ENCODE measurements at places on chromosomes 2 and 18.

DNA sequence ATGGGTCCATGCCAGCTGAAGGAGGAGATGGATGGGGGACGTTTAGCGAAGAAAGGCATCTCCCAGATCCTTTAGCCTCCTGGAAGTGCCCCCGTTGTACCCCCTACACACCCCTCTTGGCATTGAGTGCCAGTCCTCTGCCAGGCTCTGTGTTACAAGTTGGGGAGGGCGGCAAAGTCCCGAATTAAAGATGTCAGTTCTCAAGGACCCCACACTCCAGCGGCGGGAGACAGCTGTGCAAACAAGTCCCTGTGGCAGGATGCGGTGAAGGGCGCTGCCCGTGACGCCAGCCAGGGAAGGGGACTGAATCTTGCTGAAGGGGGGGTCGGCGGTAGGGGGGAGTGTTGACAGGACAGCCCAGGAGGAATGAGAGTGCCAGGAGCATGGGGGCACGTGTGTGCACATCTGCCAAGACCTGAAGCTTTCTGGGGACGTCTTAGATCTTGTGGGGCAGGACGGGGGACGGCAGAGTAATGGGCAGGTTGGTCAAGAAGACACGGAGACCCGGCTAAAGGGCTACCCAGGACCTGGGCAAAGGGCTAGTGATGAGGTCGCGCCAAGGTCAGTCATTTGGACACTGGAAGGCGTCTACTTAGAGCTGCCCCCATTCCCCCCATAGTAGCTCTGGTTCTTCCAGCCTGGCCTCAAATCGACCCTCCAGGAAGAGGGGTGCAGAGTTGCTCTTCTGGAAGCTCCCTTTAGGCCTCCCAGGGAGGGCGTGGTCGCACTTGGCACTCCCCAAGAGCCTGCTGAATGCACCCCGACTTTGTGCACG, 2.8 kb upstream of the CTDSP1 start:
- peak; percentile 82 for DNase-seq

DNA sequence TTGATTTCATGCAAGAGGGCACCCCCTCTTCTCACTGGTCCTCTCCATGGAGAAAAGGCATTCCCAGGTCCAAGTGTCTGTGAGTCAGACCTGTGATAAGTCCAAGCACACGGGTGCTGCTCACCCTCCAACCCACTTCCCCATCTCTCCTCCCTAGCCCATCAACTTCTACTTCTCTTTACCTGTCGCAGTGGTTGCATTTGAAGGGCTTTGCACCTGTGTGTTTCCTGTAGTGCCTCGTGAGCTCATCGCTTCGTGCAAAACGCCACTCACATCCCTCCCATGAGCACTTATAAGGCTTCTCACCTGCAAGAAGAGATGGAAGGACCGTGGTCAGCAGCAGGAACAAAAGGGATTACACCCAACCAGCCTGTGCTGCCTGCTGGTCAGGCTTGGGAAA, 77.5 kb downstream of the KLF7 start:
- no peak for DNase-seq

DNA sequence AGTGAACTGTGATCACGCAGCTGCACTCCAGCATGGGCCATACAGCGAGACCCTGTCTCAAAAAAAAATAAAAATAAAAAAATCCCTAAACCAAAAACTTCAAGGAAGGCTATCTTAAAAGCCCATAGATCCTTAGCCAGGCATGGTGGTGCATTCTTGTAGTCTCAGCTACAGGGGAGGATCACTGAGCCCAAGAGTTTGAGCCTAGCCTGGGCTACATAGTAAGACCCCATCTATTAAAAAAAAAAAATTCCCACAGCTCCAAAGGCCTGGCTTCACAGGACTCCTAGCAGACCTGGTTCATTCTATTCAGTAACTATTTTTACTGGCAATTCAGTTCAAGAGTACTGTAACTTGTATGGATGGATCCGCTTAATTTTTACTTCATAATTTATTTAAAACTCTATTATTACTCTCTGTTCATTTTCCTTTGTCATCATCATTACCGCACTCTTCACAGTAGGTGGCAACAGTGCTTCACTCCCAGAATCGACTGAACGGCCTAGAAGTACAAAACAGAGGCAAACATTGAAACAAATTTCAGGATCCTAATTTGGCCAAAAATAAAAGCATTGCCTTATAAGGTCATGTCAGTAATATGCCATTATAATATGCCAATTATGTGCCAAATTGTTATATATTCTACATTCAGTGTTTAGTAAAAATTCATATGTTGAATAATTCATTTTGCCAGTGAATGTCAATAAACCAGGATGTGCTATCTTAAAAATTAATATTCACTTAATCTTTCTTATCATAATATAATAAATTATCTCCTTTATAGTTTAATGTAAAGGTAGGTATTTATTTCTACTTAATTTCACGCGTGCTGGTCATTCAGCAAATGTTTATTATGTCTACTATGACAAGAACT, 14.3 kb upstream of the STAM2 start:
- no peak for DNase-seq

GRCh38 chr2:152518641-152519580, 183.9 kb downstream of the FMNL2 start:
- no peak for DNase-seq

DNA sequence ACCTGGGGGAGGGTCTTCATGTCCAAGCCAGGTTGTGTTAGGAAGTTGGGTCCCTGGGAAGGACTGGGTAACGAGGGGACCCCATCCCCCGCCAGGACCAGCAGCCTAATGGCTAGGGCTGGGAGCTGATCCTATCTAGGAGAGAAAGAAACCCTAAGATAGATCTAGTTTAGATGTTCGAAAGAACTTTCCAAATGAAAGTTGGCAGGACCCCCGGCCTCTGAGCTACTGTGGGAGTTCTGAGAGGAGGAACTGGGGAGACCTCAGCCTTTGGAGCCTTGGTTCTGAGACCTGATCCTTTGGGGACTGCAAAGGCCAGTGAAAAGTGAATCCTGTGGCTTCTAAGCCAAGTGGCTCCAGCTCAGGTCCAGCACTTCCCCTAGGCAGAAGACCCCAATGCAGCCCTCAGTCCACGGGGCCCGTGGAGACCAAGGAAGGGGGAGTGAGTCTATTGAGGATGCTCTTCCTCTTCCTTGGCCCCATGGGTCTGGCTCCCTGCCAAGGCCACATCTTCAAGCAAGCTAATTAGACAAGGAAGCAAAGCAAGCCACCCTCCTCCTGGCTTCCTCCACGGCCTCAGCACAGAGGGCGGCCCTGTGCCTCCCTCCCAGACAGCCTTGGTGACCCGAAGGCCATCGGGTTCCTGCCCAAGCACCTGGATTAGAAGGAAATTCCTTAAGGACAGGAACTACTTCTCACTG, 23.5 kb downstream of the CCT7 start:
- peak; percentile 23 for DNase-seq

DNA sequence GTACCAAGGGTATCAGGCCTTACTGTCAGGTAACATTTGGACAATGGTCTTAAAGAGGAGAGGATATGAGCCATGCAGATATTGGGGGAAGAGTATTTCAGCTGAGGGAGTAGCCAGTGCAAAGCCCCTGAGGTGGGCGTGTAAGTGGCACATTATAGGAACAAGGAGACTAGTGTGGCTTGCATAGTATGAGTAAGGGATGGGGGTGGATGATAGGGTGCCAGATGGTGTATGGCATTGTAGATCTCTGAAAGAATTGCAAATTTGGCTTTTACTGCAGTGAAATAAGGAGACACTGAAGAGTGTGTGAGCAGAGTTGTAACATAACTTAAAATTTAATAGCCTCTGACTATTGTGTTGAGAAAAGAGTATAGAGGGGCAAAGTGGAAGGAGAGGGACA, 244.0 kb downstream of the PDE11A start:
- DNase-seq = no peak

GRCh38 chr2:189143925-189144324, 35.6 kb downstream of the COL5A2 start:
- DNase-seq = no peak

- DNase-seq = no peak
These were observed 26.8 kb downstream of the ATP8B1 start for GRCh38 chr18:57776354-57776753.

DNA sequence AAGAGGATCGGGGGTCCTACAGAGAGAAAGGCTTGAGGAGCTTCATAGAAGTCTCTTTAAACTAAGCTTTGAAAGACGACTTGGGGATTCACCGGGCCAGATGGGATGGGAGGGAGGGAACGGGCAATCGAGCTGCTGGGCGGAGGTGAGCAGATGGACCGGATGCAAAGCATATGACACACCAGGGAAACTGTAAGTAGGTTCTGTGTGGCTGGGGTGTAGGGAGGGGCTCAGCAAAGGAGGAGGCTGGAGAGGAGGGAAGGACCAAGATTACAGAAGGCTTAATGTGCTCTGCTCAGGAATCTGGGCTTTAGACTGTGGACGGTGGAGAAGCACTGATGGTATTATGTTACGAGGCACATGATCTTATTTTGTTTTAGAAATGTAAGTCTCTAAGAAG, 131.5 kb downstream of the MAIP1 start:
- DNase-seq = no peak

- no peak for DNase-seq
These were observed 14.1 kb downstream of the KLF11 start for GRCh38 chr2:10057231-10058107.

DNA sequence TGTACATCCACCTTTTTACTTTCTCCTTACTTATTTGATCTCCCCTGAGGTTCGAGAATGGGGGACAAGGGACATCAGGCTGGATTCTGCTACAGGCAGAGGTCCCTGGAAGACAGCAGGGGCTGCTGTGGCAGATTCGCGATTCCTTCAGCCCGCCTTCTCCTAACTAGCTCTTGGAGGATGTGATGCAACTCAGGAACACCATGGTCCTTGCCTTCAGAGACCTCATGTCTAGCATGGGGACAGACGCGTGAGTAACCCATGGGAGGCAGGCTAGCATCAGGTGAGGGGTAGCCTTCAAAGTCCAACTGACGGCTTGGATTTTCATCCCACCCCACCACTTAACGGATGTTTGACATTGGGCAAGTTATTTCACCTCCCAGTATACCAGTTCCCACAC, 869 bp upstream of the TCF23 start:
- DNase-seq = no peak

- no peak for DNase-seq
These were observed 51.0 kb upstream of the BOD1L2 start for GRCh38 chr18:57095884-57096283.

DNA sequence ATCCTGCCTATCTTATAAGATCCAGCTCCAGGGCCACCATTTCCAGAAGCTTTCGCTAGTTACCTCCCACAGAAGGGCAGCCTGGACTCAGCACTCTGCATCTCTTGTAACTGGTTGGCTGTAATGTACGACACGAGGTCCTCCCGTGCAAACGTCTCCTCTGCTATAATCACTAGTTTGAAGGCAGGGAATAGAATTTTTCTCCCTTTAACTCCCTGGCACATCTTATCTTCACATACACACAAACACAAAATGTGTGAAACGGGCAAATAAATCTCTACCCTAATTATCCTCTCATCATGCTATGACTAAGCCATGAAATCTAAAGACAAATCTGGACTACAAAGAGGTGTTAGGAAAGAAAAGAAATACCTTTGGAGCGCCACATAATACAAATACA, 36.8 kb downstream of the RNU4ATAC start:
- no peak for DNase-seq

DNA sequence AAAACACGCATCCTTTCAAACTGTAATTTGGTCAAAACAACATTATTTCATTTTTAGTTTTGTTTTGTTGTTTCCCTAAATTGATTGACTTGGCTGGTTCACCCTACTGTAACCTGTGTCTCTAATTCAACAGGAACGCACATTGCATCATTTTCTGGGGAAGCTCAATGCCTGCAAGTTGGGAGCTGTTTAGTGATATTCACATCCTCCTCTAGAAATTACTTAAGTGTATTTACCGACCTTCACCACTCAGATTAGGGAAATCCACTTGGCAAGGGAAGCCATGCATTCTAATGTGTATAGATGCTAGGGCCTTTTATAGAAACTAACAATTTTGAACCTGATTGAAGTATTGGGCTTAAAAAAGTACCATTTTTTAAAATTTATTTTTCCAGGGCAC, 7.3 kb upstream of the TPO start:
- no peak for DNase-seq

DNA sequence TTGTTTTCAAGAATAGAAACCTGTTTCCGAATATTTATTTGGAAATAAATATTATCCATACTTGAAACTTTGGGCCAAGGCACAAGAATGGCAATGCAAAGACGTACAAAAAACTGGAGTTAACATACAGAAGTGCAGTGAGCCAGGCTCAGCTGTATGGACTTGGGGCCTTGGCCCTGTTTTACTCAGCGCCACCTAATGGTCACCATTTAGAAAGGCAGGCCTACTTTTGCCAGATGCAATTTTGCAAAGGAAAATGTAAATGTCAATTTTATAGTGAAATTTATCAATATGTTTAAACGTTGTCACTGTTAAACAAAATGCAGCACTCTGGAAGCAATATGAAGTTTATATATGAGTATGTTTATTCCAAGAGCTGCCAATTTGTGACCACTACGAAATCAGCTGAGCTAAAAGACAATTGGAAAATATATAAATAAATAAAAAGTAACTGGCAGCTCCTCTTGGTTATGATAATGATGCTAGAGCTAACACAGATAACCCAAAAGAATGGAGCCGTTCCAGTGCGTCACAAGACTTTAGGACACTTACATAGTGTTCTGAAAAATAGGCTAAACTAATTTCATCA, 155.0 kb downstream of the ARHGAP15 start:
- DNase-seq = peak; percentile 13

GRCh38 chr2:12284037-12284436, 432.7 kb upstream of the TRIB2 start:
- no peak for DNase-seq

DNA sequence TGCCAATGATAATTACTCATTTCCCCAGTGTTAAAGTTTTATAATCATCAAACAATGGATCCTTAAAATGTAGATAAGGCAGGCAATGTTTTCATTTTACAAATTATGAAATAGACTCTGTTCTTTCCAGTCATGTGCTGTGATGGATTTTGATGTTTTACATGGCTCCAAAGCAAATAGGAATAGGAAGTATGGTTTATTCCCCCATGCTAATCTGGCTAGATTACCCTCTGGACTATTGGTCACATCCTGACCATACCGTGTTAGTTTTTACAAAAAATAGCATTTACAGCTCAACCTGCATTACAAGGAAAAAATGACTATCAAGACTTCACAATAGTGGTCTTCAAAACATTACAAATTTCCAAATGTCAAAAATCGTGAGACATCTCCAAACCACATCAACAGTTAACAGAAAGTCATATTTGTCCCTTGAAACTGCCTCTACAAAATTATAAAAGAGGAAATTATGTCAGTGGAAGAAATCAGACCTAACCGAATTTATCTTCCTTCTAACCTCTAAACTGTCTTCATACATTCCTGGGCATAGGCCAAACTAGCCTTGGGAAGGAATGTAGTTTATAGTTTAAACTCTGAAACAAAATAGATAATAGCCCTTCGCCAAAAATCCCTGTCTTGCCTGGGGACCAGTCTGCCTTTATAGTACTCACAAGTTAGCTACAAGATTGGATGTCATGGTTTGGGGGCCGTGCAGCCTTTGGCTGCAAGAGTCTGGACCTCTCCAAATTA, 1941.2 kb upstream of the CELF4 start:
- DNase-seq = no peak

Data from CD4-positive, alpha-beta T cell treated with Interferon gamma for 1 hour (primary cell).